ENCODE measurements at places on chromosomes 7 and 10.

DNA sequence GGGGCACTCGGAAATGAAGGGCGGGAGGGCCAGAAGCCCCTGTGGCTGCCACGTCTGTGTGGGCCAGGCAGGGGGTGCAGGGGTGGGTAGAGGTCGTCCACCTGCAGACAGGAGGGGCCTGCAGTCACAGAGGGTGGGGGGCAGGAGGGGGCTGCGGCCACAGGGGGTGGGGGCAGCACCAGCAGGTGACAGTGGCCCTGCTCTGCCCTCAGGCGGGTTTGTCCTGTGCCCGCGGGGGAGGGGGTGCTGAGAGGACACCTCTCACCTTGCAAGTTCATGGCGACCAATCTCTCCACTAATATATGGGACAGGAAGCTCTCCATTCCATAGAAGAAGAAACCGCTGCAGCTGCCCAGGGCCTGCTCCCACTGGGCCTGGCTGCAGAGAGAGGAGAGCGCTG lies 26.6 kb upstream of the NKX6-2 start:
- DNase-seq, result no peak

GRCh38 chr7:105444342-105444987 lies 55.7 kb upstream of the SRPK2 start:
- no peak for DNase-seq

DNA sequence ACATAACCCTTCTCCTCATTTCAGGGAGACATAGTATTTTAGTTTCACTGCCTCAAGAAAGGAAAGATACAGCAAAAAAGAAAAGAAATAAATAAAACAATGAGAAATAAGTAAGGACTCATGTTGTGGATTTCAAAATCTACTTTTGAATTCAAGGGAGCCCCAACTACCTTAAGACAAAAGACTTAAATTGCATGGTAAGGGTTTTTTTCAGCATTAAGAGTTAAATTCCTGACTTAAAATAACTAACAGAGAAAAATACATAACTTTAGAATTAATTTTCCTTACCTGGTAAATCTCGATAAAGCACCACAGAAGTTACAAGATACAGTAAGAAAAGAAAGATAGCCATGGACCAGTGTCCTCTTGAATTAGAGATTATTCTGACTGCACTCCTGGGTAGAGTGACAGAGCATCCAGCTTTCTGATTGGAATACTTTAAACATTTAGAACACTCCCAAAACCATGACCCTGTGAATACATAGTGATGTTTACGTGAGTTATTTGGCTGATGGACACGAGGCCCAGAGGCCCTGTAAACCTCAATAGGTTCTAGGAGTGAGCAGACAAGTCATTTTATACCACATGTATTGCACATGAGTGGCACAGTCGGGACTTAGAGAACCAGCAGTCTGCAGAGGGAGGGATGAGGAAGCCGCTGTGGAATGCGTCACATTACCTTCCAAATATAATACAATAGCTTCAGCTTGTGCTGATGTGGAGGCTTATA lies 292.5 kb upstream of the SEMA3C start:
- DNase-seq, result no peak

DNA sequence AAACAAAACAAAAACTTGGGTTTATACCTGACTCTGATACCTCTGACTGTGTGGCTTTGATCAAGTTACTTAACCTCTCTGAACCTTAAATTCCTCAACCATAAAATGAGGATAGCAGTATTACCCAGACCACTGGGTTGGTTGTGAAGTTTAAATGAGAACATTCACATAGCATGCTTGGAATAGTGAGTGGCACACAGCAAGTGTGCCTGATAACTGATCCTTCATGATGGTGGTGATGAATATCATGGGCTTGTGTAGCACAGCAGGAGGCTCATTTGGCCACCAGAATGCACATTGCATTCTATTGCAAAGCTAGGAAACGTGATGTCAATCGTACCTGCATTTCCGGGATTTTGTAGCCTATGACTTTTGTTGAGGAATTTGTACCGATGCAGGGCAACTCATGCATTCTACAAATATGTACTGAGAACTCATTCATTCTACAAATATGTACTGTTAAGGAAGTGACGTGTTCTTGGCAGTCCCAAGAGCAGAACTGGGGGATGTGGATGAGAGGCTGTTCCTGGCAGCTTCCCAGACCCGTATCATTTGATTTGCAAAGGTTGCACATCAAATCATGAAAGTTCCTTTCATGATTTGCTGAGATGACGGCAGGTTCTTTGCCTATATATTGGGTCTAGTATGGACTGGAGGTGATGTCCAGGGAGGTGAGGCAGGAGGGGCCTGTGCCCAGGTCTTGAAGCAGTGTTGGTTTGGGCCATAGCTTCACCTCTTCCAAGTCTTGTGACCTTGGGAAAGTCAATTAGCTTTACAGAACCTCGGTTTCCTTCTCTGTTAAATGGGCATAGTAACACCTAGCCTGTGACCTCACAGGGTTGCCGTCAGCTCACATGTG lies 94.6 kb upstream of the SMNDC1 start:
- DNase-seq, result no peak
